ENCODE measurements at places on chromosomes 16 and 17.

DNA sequence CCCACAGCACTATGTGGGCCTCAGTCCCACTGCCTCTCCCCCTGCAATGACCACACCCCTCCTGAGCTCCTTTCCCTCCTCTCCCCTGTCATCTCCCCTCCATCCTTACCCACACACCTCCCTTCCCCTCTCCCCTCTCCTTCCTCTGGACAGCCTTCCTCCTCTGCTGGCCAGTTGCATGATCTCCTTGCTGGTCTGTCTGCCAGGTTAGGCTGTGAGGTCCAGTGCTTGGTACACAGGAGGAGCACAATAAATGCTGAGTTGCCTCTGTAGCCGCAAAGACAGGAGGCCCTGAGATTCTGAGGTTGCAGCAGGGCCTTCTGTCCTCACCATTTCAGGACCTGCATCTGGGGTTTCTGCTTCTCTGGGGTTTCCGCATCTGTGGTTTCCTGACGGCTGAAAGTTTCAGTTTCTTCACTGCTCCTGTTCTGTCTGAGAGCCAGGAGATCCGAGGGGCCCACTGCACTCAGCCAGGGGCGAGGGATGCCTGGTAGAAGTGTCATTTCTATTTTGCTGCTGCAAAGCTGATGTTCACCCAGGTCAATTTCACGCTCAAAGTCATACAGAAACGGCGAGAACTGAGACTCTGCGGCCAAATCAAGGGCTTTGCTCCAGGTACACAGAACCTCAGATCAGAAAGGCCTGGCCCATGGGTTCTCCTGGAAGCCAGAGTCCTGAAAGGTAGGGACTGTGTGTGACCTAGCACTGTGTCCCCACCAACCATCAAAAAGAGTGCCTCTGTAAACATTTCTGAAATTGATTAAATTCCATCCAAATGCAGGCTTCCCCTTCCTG is 4.6 kb upstream of the SLC12A3 start:
- peak; percentile 12 for DNase-seq

- no peak for DNase-seq
Measured at GRCh38 chr17:43556292-43556691, 10.2 kb upstream of the ETV4 start.

DNA sequence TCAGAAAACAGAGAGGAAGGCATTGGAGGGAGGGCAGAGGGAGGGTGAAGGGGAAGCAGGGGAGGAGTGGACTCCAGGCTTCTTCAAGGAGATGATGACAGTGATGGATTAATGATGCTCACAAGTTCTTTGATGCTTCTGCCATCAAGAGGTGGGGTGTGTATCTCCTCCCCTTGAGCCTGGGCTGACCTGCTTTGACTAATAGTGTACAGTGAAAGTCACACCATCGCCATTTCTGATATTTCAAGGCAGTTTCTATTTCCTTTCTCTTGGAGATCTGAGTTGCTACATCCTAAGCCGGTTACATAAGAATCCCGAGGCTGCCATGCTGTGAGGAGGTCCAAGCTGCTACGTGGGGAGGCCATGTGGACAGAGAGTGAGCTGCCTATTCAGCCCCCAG is 312.5 kb downstream of the MAF start:
- no peak for DNase-seq

DNA sequence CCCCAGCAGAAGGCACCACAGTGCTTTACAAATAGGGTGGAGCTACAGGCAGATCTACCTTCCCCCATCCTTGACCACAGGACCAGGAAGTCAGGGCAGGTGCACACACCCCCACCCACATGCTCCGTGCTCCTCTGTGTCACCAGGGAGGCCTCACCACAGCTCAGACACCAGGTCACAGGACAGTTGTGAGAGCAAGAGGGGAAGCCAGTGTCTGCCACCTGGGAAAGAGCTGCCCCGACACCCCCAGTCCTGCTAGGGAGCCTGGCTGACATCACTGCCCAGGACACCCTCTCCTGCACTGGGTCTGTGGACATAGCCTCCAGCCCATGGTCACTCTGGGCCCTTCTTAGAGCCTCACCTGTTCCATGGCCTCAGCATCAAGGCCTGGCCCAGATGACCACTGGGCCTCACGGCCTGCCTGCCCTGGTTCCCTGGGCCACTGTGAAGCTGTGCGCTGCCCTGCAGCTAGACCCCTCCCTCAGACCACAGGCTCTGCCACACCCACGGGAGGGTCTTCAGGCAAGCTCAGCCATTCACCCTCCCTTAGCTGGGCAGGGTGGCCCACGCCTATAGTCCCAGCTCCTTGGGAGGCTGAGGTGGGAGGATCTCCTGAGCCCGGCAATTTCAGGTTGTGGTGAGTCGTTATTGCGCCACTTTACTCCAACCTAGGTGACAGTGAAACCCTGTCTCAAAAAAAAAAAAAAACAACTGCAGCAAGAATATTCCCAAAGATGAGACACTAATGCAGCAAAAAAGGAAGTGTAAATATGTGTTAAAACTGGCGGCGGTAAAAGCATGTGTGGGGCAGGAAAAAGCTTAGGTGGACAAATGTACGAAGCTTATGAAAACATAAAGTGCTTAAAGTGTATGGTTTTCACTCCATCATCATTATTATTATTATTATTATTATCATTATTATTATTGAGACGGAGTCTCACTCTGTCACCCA is 14.2 kb downstream of the POLR3K start:
- peak; percentile 17 for DNase-seq

GRCh38 chr17:2396192-2396567 is 4.7 kb downstream of the MNT start:
- DNase-seq: no peak

DNA sequence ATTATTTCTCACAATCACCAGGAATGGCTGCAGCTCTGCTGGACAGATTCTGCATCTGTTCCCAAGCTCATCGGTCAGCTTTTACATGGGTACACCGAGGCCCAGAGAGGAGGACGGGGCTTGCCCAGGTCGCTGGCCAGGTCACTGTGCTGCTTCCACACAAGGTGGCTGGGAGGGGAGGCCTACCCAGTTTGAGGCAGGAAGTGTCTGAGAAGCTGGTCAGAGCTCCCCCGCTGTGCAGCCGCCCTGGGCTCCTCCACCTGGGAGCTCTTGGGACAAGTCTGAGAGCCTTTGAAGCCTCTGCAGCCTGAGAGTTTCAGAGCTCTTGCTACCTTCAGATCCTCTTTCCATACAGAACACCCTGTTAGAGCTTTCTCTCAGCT is 143.3 kb downstream of the CLEC16A start:
- no peak for DNase-seq

GRCh38 chr17:57640079-57640478 is 105.0 kb downstream of the CCDC182 start:
- no peak for DNase-seq

DNA sequence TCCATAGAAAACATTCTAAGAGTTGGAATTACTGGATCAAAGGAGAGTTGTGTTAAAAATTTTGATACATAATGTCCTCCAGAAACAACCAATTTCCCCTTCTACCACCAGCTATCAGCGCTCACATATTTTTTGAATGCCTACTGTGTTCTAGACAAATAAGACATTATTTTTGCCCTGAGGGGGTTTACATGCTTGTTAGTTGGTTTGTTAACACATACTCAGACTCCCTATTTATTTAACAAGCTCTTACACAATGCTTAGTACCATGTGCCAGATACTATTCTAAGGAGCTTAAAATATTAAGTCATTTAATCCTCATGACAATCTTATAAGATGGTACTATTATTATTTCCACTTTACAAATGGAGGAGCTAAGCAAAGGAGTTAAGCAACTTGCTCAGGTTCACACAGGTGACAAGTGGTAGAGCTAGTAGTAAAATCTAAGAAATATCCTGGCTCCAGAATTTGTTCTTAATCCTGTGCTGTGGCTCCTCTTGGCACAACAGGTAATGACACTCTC is 194.2 kb downstream of the UTP18 start:
- no peak for DNase-seq

DNA sequence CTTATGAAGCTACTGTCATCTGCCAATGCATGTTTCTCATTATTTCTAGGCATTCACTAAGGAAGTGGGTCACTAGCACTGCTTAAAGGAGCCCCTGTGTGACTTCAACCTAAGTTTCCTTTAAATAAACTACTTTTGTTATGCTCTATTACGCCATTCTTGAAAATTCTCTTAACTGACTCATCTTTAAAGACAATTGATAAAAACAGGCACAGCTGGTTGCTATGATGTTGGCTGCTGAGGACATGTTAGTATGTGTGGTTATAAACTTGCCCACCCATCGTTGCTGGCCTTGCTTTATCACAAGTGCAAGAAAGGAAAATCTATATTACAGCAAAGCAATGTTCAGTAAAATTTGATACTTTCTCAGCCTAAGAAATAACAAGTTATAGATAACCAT is 75.8 kb upstream of the CNTNAP4 start:
- DNase-seq: no peak

Measured in activated CD4-positive, alpha-beta T cell treated with anti-CD3 and anti-CD28 coated beads for 1 hour (primary cell).